ENCODE measurements at places on chromosomes 2 and 18.

- no peak for DNase-seq
Observed at GRCh38 chr2:53452957-53453748, 314.5 kb upstream of the CHAC2 start.

DNA sequence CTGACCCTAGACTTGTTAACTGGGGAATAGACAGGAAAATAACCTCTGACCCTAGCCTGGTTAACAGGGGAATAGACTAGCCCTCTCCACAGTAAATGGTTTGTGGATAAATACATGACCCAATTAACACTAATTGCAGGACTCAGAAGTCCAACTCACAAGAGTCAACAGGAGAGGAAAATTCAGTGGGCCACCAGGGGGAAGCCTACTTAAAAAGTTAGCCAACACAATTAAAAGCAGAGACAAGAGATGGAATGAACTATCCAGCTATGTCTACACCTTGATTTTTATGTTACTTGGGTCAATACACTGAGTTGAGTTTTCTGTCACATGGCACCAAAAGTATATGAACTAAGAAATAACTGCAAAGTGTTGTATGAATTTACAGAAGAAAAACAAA, 158.8 kb upstream of the SLC39A10 start:
- peak; percentile 60 for DNase-seq

- DNase-seq = no peak
Observed at GRCh38 chr2:8480915-8481314, 200.9 kb upstream of the ID2 start.

DNA sequence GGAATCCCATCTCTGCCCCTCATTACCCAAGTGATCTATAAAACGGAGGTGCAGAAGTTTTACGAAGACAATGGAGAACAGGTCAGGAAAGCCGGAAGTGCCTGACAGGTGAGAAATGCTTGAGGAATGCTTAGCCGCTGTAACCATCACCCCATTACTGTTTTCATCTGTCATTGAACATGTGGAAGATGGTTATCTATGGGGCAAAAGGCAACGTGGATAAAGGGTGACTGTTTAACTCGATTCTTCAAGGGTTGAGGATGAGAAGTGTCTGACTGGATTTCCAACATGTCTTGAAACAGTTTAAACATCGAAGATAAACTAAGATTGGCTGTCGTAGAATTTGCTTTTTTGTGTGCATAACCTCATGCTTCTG, 17.3 kb downstream of the HK2 start:
- DNase-seq = no peak

DNA sequence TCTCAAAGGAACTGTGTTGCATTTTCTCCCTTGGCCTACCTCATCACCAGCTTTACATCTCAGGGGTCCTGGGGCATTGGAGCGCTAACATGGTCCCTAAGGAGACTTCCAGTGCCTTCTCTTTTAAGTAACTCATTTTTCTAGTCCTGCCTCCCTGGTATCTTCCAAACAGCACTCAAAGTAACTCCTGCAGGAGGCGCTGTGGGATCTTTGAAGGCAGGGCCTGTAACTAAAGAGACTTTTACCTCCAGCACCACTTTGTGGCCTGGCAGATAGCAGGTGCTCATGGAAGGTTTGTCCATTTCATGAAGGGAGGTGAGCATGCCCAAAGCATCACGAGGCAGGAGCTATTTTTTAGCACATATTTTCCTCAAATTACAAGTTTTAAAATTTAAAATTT, 411.0 kb upstream of the GYPC start:
- no peak for DNase-seq

Data from stimulated activated CD4-positive, alpha-beta T cell treated with anti-CD3 and anti-CD28 coated beads, Interleukin-2, amount 100 ng/mL, for 4 hours (primary cell).